Thymus (tissue), 14 donors: ENCODE measurements at places on chromosomes 12 and 14. TPM values are rescaled to one million over a fixed set of nuclear protein-coding genes. Genes with fewer than 3 reads are reported as not detected.
A peak's percentile ranks its signal among the peaks of the same experiment; 100 is the strongest.

- H3K27ac ChIP-seq: no peak overlapping the region
- no peaks in the 10 kb centered on the region for H3K27me3 ChIP-seq
- H3K4me3 ChIP-seq: no peak overlapping the region
- no peaks in the 10 kb centered on the region for H3K36me3 ChIP-seq
These were observed 925.5 kb downstream of the LRFN5 start for GRCh38 chr14:42532194-42532593.

GRCh38 chr12:113284751-113285150 lies 50.2 kb downstream of the SLC8B1 start:
- H3K27ac ChIP-seq: no peak overlapping the region
- DNase-seq: no peak
- no peaks in the 10 kb centered on the region for H3K27me3 ChIP-seq

Gene HOXC12
- 0.07 TPM for polyA plus RNA-seq

DNA sequence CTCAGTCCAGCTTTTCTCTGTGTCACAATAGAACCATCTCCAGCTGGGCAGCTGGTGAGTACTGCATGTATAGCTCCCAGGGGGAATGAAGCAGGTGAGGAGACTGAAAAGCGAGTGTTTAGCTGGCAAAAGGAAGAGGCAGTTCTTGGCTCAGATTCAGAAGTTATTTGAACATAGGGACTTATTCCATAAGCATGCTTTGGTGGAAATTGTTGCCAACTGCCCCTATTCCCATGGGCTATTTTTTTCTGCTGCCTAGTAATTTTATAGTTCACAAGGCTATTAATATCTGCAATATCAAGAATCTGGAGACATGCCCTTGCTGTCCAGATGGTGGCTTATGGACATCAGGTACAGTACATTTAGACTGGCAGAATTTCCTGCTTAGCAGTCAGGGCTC lies 1112.7 kb downstream of the LRFN5 start:
- no peaks in the 10 kb centered on the region for H3K4me1 ChIP-seq
- no peaks in the 10 kb centered on the region for H3K36me3 ChIP-seq
- H3K27me3 ChIP-seq: no peaks in the 10 kb centered on the region

- DNase-seq: no peak
- H3K36me3 ChIP-seq: no peaks in the 10 kb centered on the region
- H3K4me3 ChIP-seq: no peak overlapping the region
- no peaks in the 10 kb centered on the region for H3K27me3 ChIP-seq
- H3K27ac ChIP-seq: no peak overlapping the region
These were observed 244.1 kb downstream of the AEBP2 start for GRCh38 chr12:19683178-19683927.

Gene STYX
- polyA plus RNA-seq: 11.8 TPM

- no peak overlapping the region for H3K27ac ChIP-seq
- H3K27me3 ChIP-seq: no peaks in the 10 kb centered on the region
- H3K4me3 ChIP-seq: no peak overlapping the region
- no peaks in the 10 kb centered on the region for H3K36me3 ChIP-seq
These were observed 127.5 kb downstream of the TBC1D30 start for GRCh38 chr12:64951944-64952343.

DNA sequence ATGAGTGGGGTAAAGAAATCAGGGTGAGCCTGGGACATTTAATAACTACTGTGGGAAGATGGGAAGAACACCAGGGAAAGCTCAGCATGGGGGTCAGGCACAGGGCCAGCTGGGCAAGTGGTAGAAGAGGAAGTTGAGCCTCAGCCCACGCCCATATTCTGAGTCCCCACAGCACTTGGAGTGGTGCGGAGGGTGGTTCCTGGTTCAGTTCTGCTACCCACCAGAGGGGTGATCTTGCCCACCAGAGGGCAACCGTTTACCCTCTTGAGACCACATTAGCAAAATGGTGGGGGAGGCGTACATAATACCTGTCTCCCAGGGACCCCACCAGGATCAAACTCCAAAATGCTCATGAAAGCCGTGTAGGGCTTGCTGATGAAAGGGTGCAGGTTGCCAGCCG lies 16.8 kb upstream of the ANKRD33 start:
- no peaks in the 10 kb centered on the region for H3K4me1 ChIP-seq
- H3K36me3 ChIP-seq: no peaks in the 10 kb centered on the region
- peaks cover 3% of the 10 kb centered on the region for H3K27me3 ChIP-seq
- no peak for DNase-seq
- no peak overlapping the region for H3K27ac ChIP-seq

Gene GLIPR1L1
- polyA plus RNA-seq: 0.05 TPM

Gene ALDH1L2
- polyA plus RNA-seq: 0.55 TPM

DNA sequence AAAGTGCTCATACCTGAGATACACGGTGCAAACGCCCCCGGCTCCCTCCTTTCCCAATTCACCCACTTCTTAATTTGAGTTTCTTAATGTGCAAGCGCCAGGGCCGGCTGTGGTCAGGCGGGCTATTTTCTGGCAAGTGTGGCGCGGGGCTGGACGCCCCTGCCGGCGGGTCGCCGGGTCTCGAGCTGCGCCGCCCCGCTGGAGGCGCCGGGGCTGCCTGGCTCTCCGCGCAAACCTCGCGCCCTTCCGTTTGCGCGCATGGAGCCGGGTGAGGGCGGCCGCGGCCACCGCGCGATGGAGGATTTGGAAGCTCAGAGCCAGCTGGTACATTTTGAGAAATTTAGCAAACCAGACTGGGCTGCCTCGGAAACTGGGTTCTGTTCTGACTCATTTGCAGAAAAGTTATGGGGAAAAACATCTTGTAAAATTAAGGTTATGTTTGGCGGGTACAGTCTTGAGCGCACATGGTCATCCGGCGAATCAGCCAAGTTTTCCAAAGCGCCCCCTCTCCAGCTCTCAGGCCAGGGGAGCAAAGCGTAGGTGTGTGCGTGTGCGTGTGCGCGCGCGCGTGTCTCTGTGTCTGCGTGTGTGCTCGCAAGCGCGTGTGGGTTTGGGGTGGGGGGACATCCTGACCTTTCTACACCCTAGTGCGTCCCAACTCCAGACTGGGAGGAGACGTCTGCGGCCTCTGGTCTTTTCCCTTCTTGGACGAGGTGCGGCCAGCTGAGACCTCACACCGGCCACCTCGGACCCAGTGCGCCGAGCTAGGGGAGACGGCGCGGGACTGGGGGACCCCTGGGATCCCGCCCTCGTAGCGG lies 6.5 kb upstream of the OTX2 start:
- no peak for DNase-seq
- peaks cover 56% of the 10 kb centered on the region for H3K27me3 ChIP-seq
- H3K4me3 ChIP-seq: no peak overlapping the region
- no peaks in the 10 kb centered on the region for H3K36me3 ChIP-seq
- no peak overlapping the region for H3K27ac ChIP-seq
- no peaks in the 10 kb centered on the region for H3K4me1 ChIP-seq

Gene TSHR
- 10.3 TPM for polyA plus RNA-seq

- no peaks in the 10 kb centered on the region for H3K27me3 ChIP-seq
- H3K36me3 ChIP-seq: no peaks in the 10 kb centered on the region
- DNase-seq: no peak
- H3K27ac ChIP-seq: no peak overlapping the region
- no peak overlapping the region for H3K4me3 ChIP-seq
- H3K4me1 ChIP-seq: peaks cover 5% of the 10 kb centered on the region
These were observed 139.5 kb upstream of the AMIGO2 start for GRCh38 chr12:47219243-47219642.

DNA sequence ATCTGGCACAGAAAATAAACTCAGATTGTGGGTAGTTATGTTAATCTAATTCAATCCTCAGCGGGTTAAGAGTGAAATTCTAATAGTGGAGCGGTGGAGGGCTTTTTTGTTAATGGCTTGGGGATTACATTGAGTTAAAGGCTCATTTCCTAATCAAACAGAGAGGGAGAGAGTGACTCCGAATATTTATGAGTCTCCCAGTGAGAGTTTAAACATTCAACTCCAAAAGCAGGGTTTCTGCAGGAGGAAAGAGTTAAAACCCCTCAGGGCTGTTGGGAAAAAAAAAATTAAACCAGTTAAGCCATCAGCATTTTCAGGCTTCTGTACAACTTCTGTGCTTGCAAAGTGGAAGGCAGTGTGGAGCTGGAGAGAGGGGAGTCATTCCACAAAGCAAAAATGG lies 62.1 kb upstream of the ESRRB start:
- H3K4me3 ChIP-seq: no peak overlapping the region
- peaks cover 46% of the 10 kb centered on the region for H3K27me3 ChIP-seq
- H3K4me1 ChIP-seq: no peaks in the 10 kb centered on the region
- no peak for DNase-seq

GRCh38 chr14:64943556-64943955 lies 1.0 kb upstream of the GPX2 start:
- peak overlapping the region; percentile 31 for H3K27ac ChIP-seq
- H3K27me3 ChIP-seq: no peaks in the 10 kb centered on the region
- no peak for DNase-seq

DNA sequence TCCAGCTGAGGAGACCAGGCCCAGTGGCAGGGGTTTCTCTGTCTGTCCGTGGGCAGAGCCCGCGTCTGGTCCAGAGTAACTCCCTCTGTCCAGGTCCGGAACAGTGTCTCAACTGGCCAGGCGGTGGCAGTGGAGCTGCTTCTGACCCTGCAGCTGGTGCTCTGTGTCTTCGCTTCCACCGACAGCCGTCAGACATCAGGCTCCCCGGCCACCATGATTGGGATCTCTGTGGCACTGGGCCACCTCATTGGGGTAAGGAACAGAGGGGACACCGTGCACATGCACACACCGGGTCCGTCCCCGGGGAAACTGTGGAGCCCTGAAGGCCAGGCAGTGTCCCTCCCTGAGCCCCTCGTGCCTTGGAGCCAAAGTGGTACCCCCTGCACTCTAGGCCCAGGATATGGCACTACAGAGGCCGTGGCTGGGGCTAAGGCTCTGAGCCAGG lies 1.5 kb downstream of the AQP6 start:
- no peaks in the 10 kb centered on the region for H3K4me1 ChIP-seq
- no peak for DNase-seq
- H3K36me3 ChIP-seq: no peaks in the 10 kb centered on the region
- H3K27me3 ChIP-seq: peaks cover 31% of the 10 kb centered on the region
- no peak overlapping the region for H3K4me3 ChIP-seq

Gene NACA
- polyA plus RNA-seq: 3,035 TPM

Gene REP15
- 0.94 TPM for polyA plus RNA-seq

DNA sequence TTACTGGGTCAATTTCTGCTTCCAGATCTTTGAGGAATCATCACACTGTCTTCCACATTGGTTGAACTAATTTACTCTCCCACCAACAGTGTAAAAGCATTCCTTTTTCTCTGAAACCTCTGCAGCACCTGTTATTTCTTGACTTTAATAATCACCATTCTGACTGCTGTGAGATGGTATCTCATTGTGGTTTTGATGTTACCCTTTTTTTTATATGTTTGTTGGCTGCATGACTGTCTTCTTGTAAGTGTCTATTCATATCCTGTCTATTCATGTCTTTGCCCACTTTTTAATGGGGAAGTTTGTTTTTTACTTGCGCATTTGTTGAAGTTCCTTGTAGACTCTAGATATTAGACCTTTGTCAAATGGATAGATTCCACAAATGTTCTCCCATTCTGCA lies 324.9 kb downstream of the NAV3 start:
- no peak for DNase-seq
- no peak overlapping the region for H3K4me3 ChIP-seq
- H3K36me3 ChIP-seq: no peaks in the 10 kb centered on the region
- no peak overlapping the region for H3K27ac ChIP-seq

DNA sequence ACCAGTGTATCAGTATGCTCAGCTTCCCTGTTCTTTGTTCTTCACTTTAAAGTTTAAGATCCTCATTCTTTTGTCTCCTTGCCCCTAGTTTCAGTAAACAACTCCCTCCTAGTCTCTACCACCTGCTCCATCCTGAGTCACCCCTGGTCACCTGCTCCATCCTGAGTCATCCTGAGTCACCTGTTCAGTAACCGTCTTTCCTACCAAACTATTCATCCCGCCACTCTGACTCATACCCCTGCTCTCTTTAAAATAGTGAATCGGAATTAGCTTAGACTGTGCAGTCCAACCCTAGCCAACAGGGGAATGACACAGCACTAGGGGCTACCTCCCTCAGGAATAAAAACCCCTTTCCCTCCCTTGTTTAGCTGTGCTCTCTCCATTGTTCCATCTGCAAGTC lies 888.1 kb upstream of the MDGA2 start:
- H3K27me3 ChIP-seq: no peaks in the 10 kb centered on the region
- DNase-seq: no peak
- no peak overlapping the region for H3K27ac ChIP-seq
- H3K4me3 ChIP-seq: no peak overlapping the region

DNA sequence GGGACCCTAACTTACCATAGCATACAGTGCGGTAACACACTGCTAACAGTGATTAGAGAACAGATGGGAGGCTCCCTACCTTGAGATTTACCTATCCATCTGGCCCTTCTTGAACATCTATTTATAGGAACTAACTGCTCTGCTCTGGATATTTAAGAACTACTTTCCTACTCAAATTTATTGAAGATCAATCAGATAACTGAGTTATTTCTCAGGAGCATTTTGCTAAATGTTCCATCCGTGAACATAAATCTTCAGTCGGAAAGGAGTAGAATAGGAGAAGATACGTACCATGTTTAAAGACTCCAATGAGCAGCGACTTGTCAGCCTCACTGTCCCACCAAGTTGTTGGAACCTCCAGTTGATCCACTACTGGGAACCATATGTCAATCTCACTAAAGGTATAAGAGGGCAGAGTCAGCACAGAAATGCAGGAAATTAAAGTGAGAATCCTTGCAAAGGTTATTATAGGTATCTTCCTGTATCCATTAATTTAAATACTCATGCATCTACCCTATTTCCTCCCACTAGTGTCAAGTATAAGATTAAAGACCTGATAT lies 15.6 kb upstream of the SUPT16H start:
- H3K27me3 ChIP-seq: no peaks in the 10 kb centered on the region
- H3K4me1 ChIP-seq: no peaks in the 10 kb centered on the region
- no peak overlapping the region for H3K27ac ChIP-seq
- no peak for DNase-seq
- peaks cover 72% of the 10 kb centered on the region for H3K36me3 ChIP-seq
- H3K4me3 ChIP-seq: no peak overlapping the region

DNA sequence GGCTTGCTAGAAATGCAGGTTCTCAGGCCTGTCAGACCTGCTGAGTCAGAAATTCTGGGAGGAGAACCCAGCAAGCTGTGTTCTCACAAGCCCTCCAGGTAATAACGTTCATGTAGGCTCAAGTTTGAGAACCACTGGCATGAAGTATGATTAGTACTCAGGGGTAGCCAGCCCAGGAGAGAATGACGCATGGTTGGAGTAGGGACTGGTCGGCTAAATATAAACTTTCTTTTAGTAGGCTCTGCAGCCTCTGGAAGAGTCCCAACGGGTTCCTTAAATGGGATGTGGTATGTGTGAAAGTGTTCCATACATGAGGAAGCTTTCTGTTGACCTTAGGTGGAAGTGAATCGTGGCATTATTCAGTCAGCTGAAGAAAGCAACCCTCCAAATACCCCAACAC lies 209.3 kb downstream of the SLC41A2 start:
- H3K36me3 ChIP-seq: no peaks in the 10 kb centered on the region
- peaks cover 57% of the 10 kb centered on the region for H3K4me1 ChIP-seq
- no peak overlapping the region for H3K4me3 ChIP-seq
- no peak for DNase-seq
- H3K27me3 ChIP-seq: no peaks in the 10 kb centered on the region
- peak overlapping the region; percentile 63 for H3K27ac ChIP-seq

Gene TAS2R20
- 0.30 TPM for polyA plus RNA-seq

- no peak overlapping the region for H3K27ac ChIP-seq
- no peaks in the 10 kb centered on the region for H3K4me1 ChIP-seq
- H3K27me3 ChIP-seq: no peaks in the 10 kb centered on the region
- H3K36me3 ChIP-seq: no peaks in the 10 kb centered on the region
- H3K4me3 ChIP-seq: no peak overlapping the region
These were observed 832.9 kb downstream of the C12orf50 start for GRCh38 chr12:87196321-87196720.

Gene POTEM
- polyA plus RNA-seq: not detected

- no peaks in the 10 kb centered on the region for H3K36me3 ChIP-seq
- no peak overlapping the region for H3K27ac ChIP-seq
- DNase-seq: no peak
- no peaks in the 10 kb centered on the region for H3K27me3 ChIP-seq
These were observed 7.5 kb downstream of the KLRF2 start for GRCh38 chr12:9888665-9889273.
